ENCODE measurements at places on chromosomes 5 and 9.

DNA sequence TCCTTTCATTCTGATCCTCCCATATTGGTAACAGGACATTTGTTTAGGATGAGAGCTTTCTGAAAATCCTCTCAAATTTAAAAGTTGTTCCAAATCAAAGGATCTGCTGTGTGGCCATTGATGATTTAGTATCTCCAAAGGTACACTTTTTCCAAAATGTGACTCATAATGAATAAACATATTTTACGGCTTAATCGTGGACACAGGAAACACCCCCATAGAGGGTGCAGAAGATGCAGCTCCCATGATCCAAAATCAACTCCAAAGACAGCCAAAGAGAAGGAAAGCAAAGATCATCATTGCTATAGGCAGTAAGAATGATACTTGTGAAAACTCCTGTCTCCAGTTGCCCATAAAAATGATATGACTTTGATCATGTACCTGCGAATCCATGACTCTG, 239.7 kb downstream of the PIK3R1 start:
- DNase-seq: no peak

DNA sequence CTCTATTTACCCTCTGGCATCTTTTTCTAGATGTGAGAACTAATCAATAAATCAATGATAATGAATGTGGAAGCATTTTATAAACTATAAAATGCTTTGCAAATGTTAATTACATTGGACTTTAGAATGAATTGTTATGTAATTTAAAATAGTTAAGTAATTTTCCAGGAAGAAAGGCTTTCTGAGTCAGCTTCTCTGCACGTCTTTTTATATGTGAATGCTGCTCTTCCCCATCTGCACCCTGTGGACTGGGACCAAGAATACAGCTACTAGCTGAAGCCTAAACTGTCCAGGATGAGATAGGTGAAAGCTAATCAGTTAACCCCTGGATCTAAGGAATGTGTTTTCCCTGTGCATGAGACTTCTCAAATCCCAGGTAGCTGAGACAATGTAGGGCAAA, 292.9 kb downstream of the NR3C1 start:
- no peak for DNase-seq

DNA sequence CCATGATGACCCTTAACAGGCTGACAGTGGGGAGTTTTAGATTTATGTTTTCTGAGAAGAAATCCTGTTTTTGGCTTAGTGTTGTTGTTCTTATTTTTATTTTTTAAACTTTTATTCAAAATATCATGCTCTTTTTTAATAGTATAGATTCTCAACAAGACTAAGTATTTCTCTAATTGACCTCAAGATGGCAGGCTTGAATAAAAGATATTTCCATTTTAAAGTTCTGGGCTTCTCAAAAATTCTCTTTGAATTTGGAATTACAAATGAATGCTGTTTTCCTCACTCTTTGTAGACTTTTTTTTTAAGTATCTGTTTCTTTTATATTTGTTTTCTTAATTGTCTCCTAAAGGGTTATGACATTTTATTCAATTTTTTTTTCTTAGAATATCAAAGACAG, 50.0 kb upstream of the SH3GL2 start:
- DNase-seq: no peak

DNA sequence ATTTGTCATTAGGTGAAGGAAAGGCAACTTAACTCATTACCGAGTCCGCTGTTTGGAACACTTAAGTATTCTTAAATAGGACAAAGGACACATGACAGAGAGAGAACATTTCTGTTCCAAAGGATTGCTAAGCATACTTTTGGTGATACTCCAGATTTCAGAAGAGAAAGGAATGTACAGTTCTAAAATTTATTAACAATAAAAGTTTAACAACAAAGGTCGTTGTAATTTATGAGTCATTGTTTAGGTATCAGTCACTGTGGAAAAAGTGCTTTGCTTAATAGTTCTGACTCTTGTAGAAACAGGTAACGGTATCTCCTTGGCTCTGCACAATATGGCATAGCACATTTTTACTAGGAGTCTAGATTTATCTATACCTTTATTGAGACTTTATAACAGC, 36.3 kb upstream of the PAM start:
- no peak for DNase-seq

- DNase-seq: no peak
Observed at GRCh38 chr9:93193388-93194220, 9.7 kb downstream of the WNK2 start.

DNA sequence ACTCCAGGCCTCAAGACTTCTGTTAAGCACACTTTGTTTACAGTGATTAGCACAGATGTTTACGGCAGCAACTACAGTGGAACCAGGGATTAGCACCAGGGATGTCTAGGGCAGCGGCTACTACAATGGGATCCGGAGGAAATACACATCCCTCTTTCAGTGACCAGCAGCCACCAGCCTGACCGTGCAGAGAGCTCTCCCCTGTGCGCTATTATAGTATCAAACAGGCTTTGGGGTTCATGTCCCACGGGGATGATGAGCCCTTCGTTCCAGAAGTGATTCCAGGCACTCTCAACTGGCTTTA, 21.5 kb downstream of the GFPT2 start:
- no peak for DNase-seq

DNA sequence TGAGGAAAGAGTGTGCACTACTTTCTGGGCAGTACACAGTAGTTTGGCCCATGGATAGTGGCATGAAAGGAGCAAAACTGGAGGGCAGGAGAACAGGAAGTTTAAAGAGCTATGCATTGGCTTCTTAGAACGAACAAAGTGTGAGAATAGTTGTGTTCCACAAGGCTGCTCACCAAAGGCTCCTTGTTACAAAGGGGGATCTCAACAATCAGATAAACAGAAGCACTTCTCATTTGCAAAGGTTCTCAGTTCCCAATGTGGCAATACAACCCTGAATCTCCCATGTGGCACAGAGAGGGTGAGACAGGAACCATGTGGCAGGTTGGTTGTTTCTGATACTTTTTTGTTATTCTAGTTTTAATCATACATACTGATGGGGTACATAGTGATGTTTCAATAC, 158.4 kb downstream of the CARTPT start:
- no peak for DNase-seq

- DNase-seq: no peak
Observed at GRCh38 chr9:129693741-129694140, 28.3 kb downstream of the PRRX2 start.

GRCh38 chr5:61777292-61777691, 445.2 kb downstream of the ZSWIM6 start:
- no peak for DNase-seq
